ENCODE measurements at places on chromosomes 7 and 10.
A peak's percentile ranks its signal among the peaks of the same experiment; 100 is the strongest.

DNA sequence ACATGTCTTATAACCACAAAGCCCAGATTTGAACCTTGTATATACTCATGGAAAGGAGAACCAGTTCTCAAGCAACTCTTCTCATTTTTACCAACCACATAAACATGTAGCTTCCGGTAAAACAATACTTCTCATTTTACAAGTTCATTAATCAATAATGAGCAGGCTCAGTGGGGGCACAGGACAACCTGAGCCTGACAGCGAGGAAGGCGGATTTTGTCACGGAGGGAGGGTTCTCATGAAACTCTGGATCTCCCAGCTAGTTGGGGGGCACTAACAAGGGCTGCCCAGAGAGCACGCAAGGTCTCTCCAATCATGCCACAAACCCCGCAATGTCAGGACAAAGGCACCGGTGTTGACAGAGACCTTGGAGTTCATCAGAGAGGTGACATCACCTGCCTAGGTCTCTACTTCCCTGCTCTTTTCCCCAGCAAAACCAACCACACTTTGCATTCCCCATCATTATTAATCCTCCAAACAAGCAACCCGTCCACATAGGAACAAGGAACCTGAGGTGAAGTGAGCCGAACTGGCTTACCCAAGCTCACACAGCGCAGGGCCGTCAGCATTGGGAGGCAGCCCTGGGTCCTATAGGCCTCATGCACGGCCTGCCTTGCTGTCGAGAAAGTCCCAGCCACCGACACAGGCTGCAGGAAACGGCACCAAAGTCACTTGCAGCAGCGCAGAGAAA lies 192.1 kb upstream of the KLF14 start:
- no peak for DNase-seq

DNA sequence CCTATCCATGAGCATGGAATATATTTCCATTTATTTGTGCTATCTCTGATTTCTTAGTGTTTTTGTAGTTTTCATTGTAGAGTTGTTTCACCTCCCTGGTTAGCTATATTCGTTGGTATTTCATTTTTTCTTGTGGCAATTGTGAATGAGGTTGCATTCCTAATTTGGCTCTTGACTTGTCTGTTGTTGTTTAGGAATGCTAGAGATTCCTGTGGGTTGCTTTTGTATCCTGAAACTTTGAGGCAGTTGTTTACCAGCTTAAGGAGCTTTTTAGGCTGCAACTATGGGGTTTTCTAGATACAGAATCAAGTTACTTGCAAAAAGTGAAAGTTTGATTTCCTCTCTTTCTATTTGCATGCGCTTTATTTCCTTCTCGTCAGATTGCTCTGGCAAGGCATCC lies 304.7 kb upstream of the GRM3 start:
- no peak for DNase-seq

DNA sequence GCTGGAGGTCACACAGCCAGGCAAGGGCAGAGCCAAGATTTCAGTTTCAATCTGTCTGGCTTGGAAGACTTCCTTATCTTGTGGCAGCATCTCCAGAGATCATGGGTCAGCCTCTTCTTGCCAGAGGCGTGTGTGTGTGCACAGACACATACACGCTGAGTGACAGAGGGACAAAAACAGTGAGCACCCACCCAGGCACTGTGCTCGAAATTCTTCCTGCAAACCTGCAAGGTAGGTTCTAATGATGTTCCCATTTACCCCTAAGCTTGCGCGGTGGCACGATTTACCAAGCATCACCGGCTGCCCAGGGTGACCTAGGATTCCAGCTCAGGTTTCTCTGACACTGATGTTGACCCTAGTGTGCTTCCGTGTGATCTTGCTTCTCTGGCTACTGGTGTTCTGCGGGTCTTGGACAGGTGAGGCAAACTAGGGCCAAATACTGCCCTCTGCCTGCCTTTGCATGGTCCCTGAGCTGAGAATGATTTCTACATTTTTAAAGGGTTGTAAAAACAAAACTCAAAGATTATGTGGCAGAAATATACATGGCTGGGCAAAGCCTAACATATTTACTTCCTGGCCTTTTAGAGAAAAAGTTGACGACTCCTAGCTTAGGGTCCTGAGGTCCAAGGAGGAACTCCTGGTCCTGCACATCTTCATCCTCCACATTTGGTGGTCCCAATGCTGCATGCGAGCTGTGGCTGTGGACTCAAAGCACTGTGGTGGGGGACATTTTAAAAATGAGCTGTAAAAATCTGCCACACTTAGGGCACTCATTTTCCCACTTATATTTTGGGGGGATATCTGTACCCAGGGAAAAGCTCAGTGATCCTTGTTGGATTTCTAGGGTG lies 268.5 kb downstream of the RPS24 start:
- DNase-seq = no peak

DNA sequence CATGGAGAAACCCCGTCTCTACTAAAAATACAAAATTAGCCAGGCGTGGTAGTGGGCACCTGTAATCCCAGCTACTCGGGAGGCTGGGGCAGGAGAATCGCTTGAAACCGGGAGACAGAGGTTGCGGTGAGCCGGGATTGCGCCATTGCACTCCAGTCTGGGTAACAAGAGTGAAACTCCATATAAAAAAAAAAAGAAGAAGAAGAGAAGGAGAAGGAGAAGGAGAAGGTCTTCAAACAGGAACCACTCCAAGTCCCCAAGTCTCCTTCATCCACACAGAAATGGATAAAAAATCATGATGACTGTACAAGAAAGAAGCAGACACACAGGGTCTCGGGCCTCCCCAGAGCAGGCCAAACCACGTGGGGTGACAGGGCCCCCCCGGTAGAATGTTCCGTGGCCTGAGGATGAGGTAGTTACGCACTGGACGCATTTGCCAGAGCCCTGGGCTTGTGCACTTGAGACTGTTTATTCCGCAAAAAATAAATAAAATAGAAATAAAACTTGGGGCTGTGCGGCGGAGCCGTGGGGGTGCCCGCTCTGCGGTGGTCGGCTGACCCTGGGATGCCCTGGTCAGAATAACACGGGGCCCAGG lies 15.8 kb downstream of the VENTX start:
- no peak for DNase-seq

- peak; percentile 85 for DNase-seq
Observed at GRCh38 chr10:33120700-33121099, 162.7 kb upstream of the ITGB1 start.

DNA sequence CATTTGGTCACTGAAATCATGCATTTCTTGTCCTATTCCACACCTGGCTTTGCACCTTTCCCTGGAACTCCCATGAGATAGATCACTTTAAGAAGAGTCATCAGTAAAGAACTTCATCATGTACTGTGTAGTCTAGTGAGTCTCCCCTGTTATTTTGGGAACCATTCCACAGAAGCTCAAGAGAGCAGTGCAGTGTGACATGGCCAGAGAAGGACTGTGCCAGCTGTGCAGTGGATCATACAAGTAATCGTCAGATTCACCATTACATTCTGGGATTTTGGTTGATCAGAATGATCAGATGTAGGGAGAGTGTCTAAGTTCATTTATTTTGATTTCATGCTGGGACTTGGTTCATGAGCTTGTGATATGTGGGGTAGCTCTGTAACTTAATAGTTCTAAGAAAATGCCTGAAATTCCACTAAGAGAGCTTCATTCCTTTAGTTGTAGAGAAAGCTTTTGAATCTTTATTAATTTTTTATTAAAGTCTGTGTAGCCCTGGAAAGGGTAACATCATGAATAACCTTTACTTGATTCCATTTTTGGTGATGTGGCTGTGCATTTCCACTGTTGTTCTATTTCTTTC lies 166.8 kb downstream of the SUGCT start:
- DNase-seq = no peak

Measured in activated CD4-positive, alpha-beta T cell treated with anti-CD3 and anti-CD28 coated beads, Interleukin-2, amount 50 U/mL, for 16 hours (primary cell).